ENCODE measurements at places on chromosomes 13 and 19. TPM values are rescaled to one million over a fixed set of nuclear protein-coding genes. Genes with fewer than 3 reads are reported as not detected.

- no peak for DNase-seq
Measured at GRCh38 chr13:66803013-66803807, 426.9 kb downstream of the PCDH9 start.

GRCh38 chr13:98372876-98373275, 195.8 kb upstream of the RNF113B start:
- no peak for DNase-seq

- DNase-seq = no peak
Measured at GRCh38 chr19:46824890-46825730, 25.5 kb downstream of the AP2S1 start.

Gene FUT1
- 5.2 TPM for total RNA-seq
